ENCODE measurements at places on chromosomes 13 and 19.

- DNase-seq: peak; percentile 52
These were observed 829 bp upstream of the ATCAY start for GRCh38 chr19:3879656-3880055.

- no peak for DNase-seq
These were observed 2.8 kb upstream of the GSK3A start for GRCh38 chr19:42245231-42245630.

DNA sequence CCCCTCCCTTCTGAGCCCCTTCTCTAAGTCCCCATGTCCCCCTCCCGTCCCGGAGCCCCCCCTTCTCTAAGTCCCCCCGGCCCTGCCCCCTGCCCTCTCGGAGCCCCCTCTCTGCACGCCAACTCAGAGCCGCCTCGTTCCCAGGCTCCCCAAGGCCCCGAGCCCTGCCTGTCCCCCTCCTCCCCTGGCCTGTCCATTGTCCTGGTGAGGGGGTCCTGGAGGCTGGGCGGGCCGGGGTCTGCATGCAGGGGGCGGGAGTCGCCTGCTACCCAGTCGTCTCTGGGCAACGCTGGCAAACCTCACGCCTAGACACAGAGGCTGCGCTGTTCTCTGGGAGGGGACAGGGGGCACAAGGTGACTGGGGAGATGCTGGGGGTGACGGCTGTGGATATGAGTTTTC is 39.2 kb upstream of the SEMA6B start:
- no peak for DNase-seq

DNA sequence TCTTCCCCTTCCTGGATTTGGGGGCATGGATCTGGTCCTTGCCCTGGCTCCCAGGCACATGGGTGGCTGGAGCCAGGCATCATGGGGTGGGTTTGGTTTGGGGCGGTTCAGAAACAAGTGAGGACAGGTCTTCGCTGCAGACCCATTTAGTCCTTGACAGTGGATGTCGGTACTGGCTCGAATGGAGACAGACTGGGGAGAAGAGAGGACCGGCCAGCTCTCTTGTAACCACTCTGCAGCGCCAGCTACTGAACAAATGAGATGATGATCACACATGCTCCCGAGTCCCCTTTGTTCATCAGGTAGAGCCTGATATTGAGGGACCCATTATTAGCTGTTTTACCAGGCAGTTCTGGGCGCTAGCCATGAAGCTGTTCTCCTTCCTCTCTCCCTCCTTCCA is 64.5 kb downstream of the CHST8 start:
- no peak for DNase-seq

- peak; percentile 53 for DNase-seq
These were observed 438 bp downstream of the PRKCSH start for GRCh38 chr19:11435833-11436313.

DNA sequence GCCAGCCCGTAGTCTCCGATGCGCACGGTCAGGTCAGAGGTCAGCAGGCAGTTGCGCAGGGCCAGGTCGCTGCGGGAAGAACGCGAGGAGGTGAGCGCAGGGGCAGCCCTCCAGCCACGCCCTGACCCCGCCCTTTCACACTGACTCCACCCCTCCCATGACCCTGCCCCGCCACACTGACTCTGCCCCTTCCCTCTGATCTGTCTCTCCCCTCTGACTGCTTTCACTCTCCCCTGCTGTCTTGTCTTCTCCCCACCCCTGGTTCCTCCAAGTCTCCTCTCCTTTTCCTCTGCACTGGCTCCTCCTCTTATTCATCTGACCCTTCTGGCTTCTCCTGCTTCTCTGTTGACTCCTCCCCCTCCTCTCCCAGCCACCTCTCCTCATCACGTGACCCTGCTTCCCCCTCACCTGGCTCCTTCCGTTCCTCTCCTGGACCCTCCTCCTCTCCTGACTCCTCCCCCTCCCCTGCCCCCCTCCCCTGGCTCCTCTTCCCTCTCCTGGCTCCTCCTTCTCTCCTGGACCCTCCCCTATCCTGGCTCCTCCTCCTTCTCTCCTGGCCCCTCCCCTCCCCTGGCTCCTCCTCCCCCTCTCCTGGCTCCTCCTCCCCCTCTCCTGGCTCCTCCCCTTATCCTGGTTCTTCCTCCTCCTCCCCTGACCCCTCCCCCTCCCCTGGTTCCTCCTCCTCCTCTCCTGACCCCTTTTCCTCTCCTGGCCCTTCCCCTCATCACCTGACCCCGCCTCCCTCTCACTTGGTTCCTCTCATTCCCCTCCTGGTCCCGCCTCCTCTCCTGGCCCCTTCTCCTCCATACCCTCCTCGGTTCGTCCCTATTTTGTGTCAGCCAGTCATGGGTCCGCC is 9.9 kb downstream of the LMTK3 start:
- DNase-seq: peak; percentile 85

All from SK-N-SH (cell line).